ENCODE measurements at places on chromosomes 2 and 18.
A peak's percentile ranks its signal among the peaks of the same experiment; 100 is the strongest.

- H3K27me3 ChIP-seq = no peaks in the 10 kb centered on the region
- H3K36me3 ChIP-seq = no peaks in the 10 kb centered on the region
- no peak for DNase-seq
- peaks cover 12% of the 10 kb centered on the region for H3K4me1 ChIP-seq
Observed at GRCh38 chr2:124025891-124026434, 876 bp downstream of the CNTNAP5 start.

DNA sequence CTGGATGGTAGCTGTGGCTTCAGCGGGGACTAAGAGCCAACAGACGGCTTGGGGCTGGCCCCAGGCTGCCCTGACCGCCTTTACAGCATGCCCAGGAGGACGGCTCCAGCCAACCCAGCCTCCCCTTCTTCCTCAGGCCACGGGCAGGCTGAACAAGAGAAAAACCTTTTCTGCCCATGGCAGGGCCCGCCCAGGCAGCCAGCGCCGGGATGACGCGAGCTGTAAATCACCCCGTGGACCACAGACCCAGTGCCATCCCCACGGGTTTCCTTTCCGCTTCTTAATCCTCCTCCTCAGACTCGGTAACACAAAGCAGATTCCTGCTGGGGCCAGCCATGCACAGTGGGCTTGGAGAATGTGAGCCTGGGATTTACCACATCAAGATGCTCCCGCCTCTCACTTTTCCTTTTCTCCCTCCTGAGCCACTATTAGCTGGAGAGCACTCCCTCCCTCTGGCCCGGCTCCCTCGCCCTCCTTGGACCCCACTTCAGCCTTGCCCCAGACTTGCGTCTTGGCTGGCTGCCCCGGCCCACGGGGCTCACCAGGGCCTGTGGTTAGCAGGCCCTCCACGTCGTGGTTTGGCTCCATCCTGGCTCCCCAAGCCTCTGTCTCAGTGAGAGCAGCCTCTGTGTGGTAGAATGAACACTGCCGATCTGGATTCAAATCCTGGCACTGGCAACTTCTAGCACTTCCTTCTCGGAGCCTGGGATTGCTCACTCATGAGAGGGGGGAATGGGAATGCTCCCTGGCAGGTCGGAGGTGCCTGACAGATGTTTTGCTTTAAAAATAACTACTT lies 31.4 kb downstream of the ATOH8 start:
- no peak for DNase-seq
- H3K36me3 ChIP-seq = peaks cover 4% of the 10 kb centered on the region
- H3K4me3 ChIP-seq = no peak overlapping the region

GRCh38 chr2:39232141-39232540 lies 11.6 kb downstream of the CDKL4 start:
- no peak overlapping the region for H3K4me3 ChIP-seq
- DNase-seq = no peak
- H3K27ac ChIP-seq = no peak overlapping the region
- no peaks in the 10 kb centered on the region for H3K27me3 ChIP-seq
- H3K36me3 ChIP-seq = no peaks in the 10 kb centered on the region
- peaks cover 27% of the 10 kb centered on the region for H3K4me1 ChIP-seq

- no peak for DNase-seq
- no peaks in the 10 kb centered on the region for H3K36me3 ChIP-seq
- H3K27ac ChIP-seq = no peak overlapping the region
- no peaks in the 10 kb centered on the region for H3K27me3 ChIP-seq
- no peak overlapping the region for H3K4me3 ChIP-seq
Observed at GRCh38 chr18:22816266-22817176, 116.6 kb upstream of the RBBP8 start.

DNA sequence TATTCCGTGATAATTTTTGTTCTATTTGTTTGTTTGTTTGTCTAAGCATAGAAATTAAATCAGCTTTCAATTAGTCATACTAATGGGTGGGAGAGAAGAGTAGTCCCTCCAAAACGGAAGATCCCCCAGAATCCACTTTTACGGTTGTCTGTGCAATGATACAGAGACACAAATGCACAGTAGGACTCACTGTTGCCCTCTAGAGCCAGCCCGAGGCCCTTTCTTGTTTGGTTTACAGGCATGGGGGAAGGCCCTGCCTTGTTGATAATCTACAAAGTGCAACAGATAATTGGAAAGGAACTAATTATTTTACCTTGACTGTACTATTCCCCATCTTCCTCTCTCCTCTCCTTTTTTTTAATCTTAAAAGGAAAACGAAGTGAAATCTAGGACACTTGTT lies 121.1 kb downstream of the ACOXL start:
- no peaks in the 10 kb centered on the region for H3K4me1 ChIP-seq
- no peak overlapping the region for H3K27ac ChIP-seq
- no peaks in the 10 kb centered on the region for H3K27me3 ChIP-seq
- no peak overlapping the region for H3K4me3 ChIP-seq
- DNase-seq = no peak

- no peak overlapping the region for H3K4me3 ChIP-seq
- DNase-seq = no peak
- H3K36me3 ChIP-seq = peaks cover 30% of the 10 kb centered on the region
- H3K27me3 ChIP-seq = no peaks in the 10 kb centered on the region
- peaks cover 59% of the 10 kb centered on the region for H3K4me1 ChIP-seq
Observed at GRCh38 chr2:230872968-230873660, 8.4 kb downstream of the ITM2C start.

- peaks cover 46% of the 10 kb centered on the region for H3K36me3 ChIP-seq
- H3K27me3 ChIP-seq = no peaks in the 10 kb centered on the region
- no peak for DNase-seq
Observed at GRCh38 chr2:9497017-9497416, 22.7 kb downstream of the IAH1 start.

DNA sequence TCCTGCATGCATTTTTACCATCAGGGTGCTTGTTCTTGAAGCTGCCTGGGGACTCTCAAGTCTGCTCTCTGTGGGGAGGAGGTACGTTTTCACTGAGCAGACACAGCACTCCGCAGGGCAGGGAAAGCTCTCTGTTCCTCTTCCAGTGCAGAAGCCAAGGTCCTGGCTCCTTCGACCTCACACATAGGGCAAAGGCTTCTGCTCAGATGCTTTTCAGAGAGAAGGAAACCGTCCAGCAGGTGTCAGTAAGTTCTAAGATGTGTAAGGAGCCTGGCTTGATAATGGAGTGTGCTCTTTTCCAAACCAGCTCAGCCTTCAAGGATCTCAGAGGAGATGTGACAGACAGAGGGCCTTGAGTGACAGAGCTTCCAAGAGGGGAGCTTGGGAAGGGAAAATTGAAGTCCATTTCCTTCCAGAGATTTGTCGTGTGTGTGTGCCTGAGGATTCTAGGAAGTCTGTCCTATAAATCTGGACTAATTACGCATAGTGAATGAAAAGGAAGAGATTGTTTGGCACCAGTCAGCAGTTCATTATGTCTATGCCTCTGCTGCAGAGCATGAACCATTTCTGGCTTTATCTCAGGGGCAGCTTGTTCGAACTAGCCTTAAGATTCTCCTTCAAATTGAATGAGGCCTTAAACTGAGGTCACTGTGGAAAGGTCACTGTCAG lies 67.3 kb upstream of the UPP2 start:
- no peaks in the 10 kb centered on the region for H3K36me3 ChIP-seq
- no peak overlapping the region for H3K27ac ChIP-seq
- H3K27me3 ChIP-seq = no peaks in the 10 kb centered on the region
- peaks cover 6% of the 10 kb centered on the region for H3K4me1 ChIP-seq
- no peak overlapping the region for H3K4me3 ChIP-seq
- no peak for DNase-seq

- peaks cover 72% of the 10 kb centered on the region for H3K4me1 ChIP-seq
- H3K27me3 ChIP-seq = no peaks in the 10 kb centered on the region
- no peak overlapping the region for H3K27ac ChIP-seq
- no peak for DNase-seq
- H3K36me3 ChIP-seq = peaks cover 3% of the 10 kb centered on the region
- H3K4me3 ChIP-seq = no peak overlapping the region
Observed at GRCh38 chr2:47890711-47891368, 15.5 kb downstream of the FBXO11 start.

- H3K36me3 ChIP-seq = peaks cover 19% of the 10 kb centered on the region
- no peaks in the 10 kb centered on the region for H3K4me1 ChIP-seq
- no peaks in the 10 kb centered on the region for H3K27me3 ChIP-seq
- DNase-seq = peak; percentile 80
Observed at GRCh38 chr18:3074087-3074486, 61.1 kb upstream of the LPIN2 start.

DNA sequence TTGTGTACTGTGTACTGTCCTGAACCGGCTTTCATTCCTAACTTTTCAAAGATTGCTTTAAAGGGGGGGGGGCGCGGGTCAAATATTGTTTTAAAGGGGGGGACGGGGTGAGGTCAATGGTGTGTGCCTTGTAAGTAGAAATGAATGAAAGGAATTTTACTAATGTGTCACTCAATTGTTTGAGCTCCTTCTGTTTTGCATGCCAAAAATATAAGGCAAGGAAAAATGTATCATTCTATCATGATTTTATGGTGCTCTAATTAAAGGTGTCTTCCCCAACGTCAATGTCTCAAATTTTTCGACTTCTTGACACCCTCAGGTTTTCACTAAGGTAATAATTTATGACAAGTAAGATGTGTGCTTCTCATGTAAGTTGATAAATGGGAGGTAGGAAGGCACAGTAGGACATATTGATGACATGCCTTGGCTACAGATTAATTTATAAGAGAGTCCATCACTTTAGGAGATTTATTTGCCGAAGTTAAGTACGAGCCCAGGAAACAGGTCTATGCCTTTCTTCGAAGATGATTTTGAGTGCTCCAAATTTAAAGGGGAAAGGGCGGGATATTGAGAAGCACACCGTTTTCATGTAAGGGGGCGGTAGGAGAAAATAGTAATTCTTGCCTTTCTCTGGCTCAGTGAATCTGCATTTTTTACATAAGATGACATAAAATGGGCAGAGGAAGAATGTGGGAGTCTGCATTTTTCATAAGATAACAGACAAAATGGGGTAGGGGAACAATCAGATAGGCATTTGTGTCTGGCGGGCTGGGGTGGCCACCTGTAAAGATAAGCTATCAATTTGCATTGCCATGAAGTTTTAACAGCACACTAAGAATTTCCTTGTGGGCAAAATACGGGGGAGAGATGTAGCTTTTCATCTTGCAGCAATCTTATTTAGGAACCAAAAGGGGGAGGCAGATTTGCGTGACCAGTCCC lies 1.2 kb upstream of the TRAPPC8 start:
- DNase-seq = no peak
- no peaks in the 10 kb centered on the region for H3K36me3 ChIP-seq
- peak overlapping the region; percentile 92 for H3K4me3 ChIP-seq
- H3K27me3 ChIP-seq = no peaks in the 10 kb centered on the region
- peaks cover 39% of the 10 kb centered on the region for H3K4me1 ChIP-seq

DNA sequence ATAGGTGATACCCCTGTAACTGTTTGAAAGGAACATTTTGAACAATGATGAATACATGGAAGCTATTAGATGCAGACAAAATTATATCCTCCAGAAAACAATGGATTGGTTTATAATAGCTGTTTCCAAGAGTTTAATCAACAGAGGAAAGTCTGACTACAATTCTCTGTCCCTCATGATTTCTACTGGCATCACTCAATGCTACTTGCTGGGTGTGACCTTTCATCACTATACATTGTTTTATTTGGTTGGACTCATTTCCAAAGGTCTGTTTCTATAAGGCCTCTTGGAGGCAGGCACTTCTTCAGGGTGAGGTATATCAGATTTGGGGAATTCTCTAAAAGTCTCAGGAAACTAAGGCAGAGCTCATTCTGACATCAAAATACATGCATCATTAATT lies 636.1 kb upstream of the SLC8A1 start:
- H3K27me3 ChIP-seq = no peaks in the 10 kb centered on the region
- no peak overlapping the region for H3K27ac ChIP-seq
- no peak overlapping the region for H3K4me3 ChIP-seq
- no peak for DNase-seq
- no peaks in the 10 kb centered on the region for H3K4me1 ChIP-seq
- no peaks in the 10 kb centered on the region for H3K36me3 ChIP-seq

DNA sequence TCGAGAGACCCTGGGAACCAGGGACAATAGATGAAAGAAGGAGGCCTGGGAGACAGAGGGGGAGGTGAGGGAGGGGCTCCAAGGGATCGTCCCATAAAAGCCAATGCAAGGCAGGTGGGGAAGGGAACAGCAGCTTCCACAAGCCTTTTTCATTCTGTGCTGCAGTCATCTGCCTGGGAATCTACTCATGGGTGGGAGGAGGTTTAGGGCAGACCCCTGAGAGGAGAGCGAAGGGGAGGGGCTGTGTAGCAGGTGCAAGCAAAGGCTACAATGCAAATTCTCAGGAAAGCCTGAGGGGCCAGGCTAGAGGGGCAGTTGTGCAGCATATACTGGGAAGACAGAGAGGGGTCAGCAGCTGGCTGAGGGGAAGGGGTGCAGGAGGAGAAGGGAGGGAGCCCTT lies 135.4 kb downstream of the SETBP1 start:
- DNase-seq = no peak
- H3K4me3 ChIP-seq = no peak overlapping the region
- H3K36me3 ChIP-seq = no peaks in the 10 kb centered on the region
- H3K4me1 ChIP-seq = peaks cover 54% of the 10 kb centered on the region
- no peak overlapping the region for H3K27ac ChIP-seq

DNA sequence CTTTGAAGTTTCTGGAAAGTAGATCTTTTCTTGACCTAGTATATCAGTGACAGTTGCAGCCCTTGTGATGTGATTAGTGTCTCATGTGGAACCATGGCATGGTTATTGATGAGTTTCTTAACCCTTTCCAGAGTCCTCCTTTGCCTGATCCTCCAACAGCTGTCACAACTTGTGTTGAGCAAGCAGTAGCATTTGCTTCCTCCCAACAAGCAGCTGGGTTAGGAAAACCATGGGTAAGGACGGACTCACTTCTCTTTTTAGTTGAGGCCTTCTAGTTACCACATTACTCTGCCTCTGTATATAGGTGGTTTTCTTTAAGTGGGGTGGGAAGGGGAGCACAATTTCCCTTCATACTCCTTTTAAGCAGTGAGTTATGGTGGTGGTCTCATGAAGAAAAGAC lies 96.3 kb downstream of the XRCC5 start:
- peaks cover 2% of the 10 kb centered on the region for H3K4me1 ChIP-seq
- DNase-seq = no peak
- H3K4me3 ChIP-seq = no peak overlapping the region

- no peak for DNase-seq
- peaks cover 9% of the 10 kb centered on the region for H3K4me1 ChIP-seq
- no peaks in the 10 kb centered on the region for H3K27me3 ChIP-seq
- H3K27ac ChIP-seq = no peak overlapping the region
- no peaks in the 10 kb centered on the region for H3K36me3 ChIP-seq
Observed at GRCh38 chr2:25524507-25524906, 148.9 kb downstream of the DTNB start.

GRCh38 chr2:102032368-102033030 lies 40.7 kb downstream of the IL1R2 start:
- peaks cover 21% of the 10 kb centered on the region for H3K4me1 ChIP-seq
- no peak overlapping the region for H3K27ac ChIP-seq
- H3K27me3 ChIP-seq = no peaks in the 10 kb centered on the region
- no peak overlapping the region for H3K4me3 ChIP-seq

DNA sequence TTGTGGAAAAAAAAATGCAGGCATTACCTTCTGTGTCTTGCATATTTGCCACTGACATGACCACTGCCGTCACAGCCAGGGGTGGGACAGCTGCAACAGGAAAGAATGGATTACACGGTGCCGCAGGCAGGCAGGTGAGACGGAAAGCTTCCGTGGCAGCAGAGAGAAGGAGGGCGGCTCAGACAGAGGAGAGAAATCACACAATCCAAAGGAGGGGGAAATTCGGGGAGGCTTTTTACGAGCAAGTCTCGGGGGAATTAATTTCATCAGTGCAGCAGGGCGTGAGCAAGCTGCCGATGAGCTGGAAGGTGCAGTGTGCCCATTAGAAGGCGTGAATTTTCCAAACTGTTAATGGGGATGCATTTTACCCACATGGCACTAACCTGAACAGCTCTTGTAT lies 234.8 kb upstream of the PXDN start:
- no peaks in the 10 kb centered on the region for H3K4me1 ChIP-seq
- no peak for DNase-seq
- no peaks in the 10 kb centered on the region for H3K36me3 ChIP-seq
- H3K27ac ChIP-seq = no peak overlapping the region

Measured in esophagus muscularis mucosa (tissue), 4 donors.